ENCODE measurements at places on chromosomes 1 and 21. TPM values are rescaled to one million over a fixed set of nuclear protein-coding genes. Genes with fewer than 3 reads are reported as not detected.

KRTAP7-1 gene
- polyA plus RNA-seq = not detected

GRCh38 chr1:160837558-160838205 is 25.0 kb downstream of the CD244 start:
- peak; percentile 93 for DNase-seq

KAZN gene
- polyA plus RNA-seq = 0.02 TPM

GRCh38 chr1:243465081-243465480 is 209.2 kb downstream of the SDCCAG8 start:
- DNase-seq = no peak

GRCh38 chr1:206788487-206789050 is 16.3 kb upstream of the IL10 start:
- no peak for DNase-seq

OR2T2 gene
- not detected for polyA plus RNA-seq

GRCh38 chr1:167643441-167643840 is 13.4 kb downstream of the RCSD1 start:
- no peak for DNase-seq

GIPC2 gene
- polyA plus RNA-seq = 0.39 TPM

DNA sequence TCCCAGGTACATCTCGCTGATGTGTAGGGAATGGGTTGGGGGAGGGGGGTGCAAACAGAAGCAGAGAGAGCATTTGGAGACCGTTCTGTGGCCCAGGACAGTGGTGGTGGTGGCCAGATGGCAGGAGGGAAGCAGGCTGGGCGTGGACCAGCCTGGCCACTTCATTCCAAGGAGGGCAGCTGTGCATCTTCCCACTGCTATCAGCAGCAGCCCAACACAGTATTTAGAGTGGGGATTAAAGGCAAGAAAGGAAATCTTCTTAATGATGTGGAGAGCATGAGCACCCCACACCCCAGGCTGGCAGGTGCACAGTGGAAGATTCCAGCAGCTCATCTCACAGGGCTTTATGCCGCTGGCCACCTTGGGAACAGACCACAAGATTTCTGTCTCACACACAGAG is 198.7 kb downstream of the NPHP4 start:
- DNase-seq = no peak

RPRD2 gene
- 40.5 TPM for polyA plus RNA-seq
